Osteoblast (primary cell): ENCODE measurements at places on chromosomes 1 and 21. TPM values are rescaled to one million over a fixed set of nuclear protein-coding genes. Genes with fewer than 3 reads are reported as not detected.

DNA sequence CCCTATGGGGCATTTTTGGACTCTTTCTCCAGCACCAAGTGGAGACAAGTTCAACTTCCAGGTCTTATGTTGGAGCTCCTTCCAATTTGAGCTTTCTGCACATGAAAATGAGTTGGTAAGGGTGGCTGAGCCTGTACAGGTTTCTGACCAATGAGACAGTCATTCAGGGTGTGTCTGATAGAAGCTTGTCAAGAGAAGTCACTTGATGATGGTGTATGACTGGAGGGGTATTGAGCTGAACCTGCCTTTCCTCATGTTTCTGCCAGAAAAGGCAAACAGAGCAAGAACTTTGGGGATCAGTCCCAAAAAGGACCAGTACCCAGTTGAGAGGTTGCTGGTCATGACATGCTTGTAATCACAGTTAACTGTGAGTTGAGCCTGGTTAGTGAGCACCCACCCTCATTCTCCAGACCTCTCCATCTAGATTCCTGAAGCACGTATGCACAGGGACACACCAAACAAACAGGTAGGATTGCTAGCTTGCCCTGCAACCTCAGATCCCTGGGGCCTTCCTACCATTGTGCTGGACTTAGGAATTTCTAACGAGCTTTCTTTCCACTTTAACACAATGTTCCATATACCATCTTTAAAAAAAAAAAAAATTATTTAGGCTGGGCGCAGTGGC lies 26.6 kb downstream of the FAM89A start:
- DNase-seq: no peak

DNA sequence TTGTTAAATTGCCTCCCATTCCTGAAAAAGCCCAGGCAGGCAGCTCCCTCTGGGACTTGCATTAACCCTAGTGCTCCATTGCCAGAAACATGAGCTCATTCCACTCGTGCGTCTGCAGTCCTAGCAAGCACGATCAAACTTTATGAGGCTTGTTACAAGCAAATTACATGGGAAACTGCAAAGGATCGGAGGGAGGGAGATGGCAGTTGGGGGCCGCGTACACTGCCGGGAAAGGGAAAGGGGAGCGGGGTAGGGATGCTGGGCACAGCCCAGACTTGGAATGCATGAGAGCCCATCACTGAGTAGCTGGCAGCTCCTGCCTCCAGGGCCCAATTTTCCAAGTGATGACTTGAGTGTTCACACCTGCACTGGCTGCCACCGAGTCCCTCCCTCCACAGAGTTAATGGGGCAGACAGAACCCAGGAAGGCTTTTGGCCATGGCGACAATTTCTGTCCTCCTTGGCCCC lies 169.9 kb downstream of the BRINP2 start:
- no peak for DNase-seq

DNA sequence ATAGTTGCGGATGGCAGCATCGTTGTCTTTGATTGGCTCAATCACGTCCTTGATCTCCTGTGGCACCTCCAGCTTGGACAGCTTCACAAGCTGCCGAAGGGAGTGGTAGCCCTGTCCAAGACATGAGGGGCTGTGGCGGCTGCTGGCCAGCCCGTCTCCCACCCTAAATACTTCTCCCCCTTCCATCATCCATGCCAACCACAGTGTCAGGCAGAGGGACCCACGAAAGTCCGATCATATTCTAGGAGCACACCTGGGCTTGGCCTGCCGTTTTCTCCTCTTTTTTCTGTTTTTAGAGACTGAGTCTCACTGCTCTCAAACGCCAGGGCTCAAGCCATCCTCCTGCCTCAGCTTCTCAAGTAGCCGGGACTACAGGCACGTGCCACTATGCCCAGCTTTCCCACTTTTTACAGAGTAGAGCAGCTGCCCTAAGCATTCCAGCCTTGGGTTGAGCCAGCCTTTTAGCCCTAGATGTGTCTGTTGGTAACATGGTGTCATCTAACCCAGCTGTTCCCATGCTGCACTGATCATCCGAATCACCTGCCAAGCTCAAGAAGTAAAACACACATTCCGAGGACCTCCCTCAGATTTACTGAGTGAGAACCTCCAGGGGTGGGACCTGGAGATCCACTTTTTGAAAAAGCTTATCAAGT lies 10.4 kb downstream of the MTHFR start:
- no peak for DNase-seq

GRCh38 chr1:147804942-147805723 lies 44.7 kb upstream of the GJA5 start:
- no peak for DNase-seq

DNA sequence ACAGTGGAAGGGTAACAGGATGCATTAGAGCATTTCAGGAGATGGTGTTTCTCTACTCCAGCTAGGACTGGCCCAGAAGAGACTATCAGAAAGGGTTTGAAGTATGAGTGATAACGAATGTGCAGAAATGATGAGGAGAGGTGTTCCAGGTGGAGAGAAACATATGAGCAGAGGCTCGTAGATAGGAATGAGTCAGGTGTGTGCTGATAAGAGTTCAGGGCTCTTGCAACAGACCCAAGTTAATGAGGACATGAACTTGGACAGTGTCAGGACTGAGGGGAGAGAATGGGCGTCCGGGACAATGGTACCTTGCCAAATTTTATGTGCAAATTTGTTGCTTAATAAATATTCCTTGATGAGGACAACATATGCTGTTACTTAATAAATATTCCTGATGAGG lies 183.9 kb upstream of the NFIA start:
- DNase-seq: no peak

GRCh38 chr1:65812065-65812464 lies 19.4 kb downstream of the PDE4B start:
- DNase-seq: no peak

DNA sequence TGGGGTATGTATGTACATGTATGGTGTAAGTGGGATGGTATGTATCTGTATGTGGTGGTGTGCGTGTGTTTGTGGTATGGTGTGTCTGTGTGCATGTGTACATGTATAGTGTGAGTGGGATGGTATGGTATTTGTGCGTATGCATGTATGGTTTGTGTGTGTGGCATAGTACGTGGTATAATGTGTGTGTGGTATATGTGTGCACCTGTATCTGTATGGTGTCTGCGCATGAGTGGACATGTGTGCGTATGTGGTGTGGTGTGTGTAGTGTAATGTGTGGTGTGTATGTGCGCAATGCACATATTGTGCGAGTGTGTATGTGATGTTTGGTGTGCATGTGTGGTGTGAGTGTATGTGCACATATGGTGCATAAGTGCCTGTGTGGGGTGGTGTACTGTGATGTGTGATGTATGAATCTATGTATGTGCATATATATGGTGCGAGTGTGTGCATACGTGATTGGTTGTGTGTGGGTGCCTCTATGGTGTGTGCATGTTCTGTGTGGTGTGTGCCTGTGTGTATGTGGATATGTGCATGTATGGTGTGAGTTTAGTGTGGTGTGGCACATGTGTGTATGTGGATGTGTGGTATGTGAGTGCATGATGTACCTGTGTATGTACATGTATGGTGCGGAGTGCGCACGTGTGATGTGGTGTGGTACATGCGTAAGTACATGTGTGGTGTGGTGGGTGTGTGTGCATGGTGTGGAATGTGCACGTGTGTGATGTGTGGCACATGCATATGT lies 38.8 kb downstream of the WDR4 start:
- DNase-seq: peak; percentile 52

DNA sequence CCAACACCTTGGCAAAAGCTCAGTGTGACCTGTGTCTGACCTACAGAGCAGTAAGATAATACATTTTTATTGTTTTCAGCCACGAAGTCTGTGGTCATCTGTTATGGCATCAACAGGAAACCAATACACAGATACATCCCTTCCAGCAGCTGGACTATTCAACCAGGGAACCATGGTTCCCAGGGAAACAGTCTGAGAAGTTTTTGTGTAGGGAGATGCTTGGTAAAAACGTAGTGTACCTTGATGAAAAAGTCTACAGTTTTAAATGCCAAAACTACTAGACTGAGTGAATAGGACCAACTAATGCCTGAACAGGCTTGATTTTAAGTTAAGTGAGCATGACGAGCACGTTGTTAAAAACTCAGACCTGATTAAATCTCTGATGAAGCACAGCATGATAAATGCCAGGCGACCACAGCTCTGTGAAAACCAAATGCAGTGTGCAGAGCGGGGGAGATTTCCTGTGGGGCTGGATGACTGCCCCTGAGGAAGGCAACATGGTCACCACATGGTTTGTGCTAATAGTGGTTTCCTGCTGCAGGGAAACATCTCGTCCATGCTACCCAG lies 228.9 kb downstream of the TNR start:
- DNase-seq: no peak

- no peak for DNase-seq
These were observed 56.2 kb downstream of the DPYD start for GRCh38 chr1:97864615-97865014.

DNA sequence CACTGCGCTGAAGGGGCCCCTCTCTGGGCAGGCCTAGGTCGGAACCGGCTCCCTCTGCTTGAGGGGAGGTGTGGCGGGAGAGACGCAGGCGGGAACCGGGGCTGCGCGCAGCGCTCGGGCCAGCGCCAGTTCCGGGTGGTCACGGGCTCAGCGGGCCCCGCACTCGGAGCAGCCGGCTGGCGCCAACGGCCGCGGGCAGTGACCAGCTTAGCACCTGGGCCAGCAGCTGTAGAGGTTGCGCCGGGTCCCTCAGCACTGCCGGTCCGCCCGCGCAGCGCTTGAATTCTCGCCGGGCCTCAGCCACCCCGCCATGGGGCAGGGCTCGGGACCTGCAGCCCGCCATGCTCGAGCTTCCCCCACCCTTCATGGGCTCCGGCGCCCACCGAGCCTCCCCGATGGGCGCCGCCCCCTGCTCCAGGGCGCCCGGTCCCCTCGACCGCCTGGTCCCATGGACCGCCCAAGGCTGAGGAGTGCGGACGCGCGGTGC lies 254.6 kb downstream of the COL11A1 start:
- no peak for DNase-seq

DNA sequence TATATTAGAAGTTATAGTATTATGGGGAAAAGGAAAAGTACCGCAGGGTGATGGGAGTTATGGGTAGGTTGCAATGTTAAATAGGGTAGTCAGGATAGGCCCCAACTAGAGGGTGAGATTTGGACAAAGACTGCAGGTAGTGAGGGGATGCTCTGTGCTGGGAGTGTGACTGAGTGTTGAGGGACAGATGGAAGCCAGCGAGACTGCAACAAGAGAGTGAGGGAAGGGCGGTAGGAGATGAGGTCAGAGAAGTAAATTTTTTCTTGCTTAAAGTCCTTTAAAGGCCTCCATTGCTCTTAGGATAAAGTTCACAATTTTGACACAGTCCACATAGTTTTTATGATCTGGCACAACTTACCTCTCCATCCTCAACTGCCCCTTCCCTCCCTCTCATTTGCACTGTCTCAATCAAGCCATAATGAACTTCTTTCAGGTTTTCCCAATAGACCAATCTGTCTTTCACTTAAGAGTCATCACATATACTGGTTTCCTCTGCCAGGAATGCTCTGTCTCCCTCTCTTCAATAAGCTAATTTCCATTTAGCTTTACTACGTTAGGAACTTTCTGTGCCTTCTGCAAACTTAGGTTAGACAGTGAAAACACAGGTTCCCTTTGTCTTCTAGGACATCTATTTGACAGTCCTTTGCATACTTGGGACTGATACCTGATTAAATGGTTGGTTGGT lies 237.7 kb upstream of the CACYBP start:
- peak; percentile 18 for DNase-seq

GRCh38 chr1:180053594-180054567 lies 99.3 kb downstream of the CEP350 start:
- no peak for DNase-seq

PTTG1IP gene
- 413 and 480 TPM in 2 replicates for total RNA-seq

VSIG8 gene
- total RNA-seq: not detected in 2 replicates

OR6F1 gene
- not detected in 2 replicates for total RNA-seq

CD53 gene
- 0.29 and 0.36 TPM in 2 replicates for total RNA-seq

MYOG gene
- total RNA-seq: not detected in 2 replicates
